Naive B cell (primary cell): ENCODE measurements at places on chromosomes 16 and 17.

- DNase-seq: no peak
These were observed 36.1 kb downstream of the NOG start for GRCh38 chr17:56629531-56630075.

- DNase-seq: no peak
These were observed 525.6 kb downstream of the XYLT1 start for GRCh38 chr16:16945207-16945606.

DNA sequence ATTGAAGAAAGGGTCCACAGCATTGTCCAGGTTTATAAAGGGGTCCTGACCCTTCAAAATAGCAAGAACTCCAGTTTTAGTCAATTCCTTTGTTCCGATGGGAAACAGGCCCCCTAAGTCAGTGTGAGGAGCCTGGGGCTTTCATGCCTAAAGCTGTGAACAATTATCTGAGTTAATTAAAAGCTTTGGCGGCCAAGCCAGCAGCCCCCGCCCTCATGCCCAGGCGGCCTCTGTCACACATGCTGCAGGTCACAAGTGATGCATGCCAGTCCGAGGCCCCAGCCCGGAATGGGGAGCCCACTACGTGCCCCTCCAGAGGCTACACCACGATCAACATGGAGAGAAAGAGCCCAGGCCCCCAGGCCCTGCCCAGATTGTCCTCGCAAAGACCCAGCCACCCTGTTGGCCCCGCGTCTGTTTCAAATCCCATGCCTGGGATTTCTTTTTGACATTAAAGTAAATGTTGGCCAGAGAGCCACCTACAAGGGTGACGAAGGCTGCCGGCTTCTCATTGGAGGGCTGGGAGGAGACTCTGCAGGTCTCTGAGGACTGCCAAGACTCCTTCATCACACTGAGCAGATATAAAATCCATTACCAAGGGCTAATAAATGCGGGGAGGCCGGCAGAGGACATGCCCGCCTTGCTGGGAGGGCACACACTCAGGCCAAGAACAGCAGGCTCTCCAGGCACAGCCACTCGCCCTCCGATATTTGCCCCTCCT is 14.5 kb upstream of the PITPNM3 start:
- DNase-seq: no peak

GRCh38 chr17:40321524-40321929 is 12.5 kb downstream of the RARA start:
- DNase-seq: no peak

DNA sequence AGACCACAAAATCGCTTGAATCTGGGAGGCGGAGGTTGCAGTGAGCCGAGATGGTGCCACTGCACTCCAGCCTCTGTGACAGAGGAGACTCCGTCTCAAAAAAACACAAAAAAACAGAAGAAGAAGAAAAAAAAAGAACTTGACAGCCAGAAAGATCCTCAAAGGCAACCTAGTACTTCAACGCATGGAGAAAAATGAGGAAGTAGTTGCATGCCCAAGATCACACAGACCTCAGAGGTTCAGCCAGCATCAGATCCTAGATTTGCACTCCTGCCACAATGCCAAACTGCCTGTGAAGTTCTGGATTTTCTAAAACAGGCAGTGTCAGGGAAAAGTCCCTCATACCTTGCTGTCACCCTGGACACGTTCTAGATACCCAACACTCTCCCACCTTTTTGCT is 1.5 kb downstream of the ATPAF2 start:
- peak; percentile 51 for DNase-seq

GRCh38 chr16:50505115-50505514 is 43.1 kb upstream of the NKD1 start:
- no peak for DNase-seq

DNA sequence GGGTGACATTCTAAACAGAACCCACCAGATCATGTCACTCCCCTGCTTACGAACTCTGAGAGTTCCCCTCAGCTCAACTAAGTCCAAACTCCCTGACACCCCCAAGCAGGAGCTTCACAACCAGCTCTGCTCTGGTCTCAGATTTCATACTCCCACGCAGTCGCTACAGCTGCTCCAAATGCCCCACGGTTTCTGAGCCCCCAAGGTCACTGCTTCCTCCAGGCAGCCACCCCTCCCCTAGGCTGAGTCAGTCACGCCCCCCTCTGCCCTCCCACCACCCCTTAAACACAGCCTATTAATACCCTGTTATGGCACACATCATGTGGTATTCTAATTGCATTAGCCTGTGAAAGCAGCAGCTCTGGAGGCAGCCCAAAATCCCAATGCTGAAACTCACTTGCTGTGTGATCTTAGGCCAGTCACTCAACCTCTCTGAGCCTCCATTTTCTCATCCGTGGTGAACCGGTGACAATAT is 51.5 kb downstream of the GSG1L start:
- no peak for DNase-seq

GRCh38 chr16:74438492-74438979 is 17.3 kb upstream of the CLEC18B start:
- DNase-seq: no peak

DNA sequence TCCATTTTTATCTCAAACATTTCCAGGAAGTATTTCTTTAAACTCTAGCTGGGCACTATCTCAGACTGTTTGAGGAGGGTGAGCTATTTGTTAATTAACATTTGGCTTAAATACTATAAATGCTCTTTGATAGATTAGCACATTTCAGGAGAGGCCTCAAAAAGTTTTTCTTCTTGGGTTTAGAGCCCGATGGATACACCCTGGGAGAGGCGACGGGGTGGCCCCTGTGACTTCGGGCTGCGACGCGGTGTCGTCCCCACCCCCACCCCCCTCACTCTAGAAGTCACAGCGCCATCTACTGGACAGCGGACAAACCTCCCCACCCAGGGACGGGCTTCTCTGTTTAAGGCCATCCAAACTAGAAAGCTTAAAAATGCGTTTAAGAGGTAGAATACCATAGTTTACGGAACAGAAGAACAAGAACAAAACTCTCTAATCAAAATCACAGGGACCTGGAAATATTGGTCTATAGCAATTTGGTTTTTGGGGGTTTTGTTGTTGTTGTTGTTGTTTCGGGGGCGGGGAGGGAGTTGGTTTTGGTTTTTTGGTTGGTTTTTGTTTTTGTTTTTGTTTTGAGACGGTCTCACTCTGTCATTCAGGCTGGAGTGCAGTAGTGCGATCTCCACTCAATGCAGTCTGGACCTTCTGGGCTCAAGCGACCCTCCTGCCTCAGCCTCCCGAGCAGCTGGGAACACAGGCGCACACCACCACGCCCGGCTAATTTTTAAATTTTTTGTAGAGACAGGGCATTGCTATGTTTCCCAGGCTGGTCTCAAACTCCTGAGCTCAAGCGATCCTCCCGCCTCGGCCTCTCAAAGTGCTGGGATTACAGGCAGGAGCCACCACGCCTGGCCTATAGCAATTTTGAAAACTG is 254.4 kb downstream of the C16orf95 start:
- DNase-seq: no peak

DNA sequence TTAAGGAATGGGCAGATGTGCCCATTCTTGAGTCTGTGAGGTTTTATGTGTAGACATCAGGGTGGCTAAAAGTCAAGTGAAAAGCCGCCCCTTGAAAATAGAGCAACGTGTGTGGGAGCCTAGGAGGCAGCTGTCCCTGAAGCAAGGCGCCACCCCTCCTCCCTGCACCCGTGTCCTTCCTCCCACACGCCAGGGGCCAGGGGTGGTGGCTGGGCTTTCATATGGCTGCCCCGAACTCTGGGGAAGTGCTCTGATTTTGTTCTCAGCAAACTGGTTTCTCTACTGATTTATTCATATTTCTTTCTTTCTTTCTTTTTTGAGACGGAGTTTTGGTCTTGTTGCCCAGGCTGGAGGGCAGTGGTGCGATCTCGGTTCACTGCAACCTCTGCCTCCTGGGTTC is 4.7 kb downstream of the ZNF750 start:
- DNase-seq: no peak

DNA sequence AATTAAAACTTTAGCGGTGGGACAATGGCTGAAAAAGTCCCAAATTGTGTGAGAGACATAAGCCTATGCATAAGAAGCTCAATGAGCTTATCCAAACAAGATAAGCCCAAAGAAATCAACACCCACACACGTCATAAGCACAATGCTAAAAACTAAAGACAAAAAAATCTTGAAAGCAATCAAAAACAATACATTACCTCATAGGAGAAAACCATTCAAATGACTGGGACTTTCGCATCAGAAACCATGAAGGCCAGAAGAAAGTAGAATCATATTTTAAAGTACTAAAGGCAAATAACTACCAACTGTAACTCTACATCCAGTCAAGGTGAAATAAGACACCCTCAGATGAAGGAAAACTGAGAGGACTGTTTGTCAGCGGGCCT is 50.2 kb downstream of the ZCCHC14 start:
- no peak for DNase-seq

DNA sequence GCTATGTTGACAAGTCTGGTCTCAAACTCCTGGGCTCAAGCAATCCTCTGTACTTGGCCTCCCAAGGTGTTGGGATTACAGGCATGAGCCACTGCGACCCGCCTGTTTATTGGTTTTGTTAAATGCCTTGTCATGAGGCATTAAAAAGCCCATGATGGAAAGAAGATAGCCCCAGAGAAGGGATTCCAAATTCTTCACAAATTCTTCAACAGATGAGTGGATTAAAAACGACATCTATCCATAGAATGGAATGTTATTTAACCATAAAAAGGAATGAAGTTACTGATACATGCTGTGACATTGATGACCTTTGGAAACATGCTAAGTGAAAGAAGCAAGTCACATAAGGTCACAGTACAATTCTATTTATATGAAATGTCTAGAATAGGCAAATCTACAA is 4.7 kb downstream of the SGF29 start:
- no peak for DNase-seq

GRCh38 chr17:40451420-40451819 is 8.2 kb downstream of the IGFBP4 start:
- no peak for DNase-seq

- DNase-seq: no peak
These were observed 26.1 kb upstream of the KDM8 start for GRCh38 chr16:27177031-27177774.

- DNase-seq: no peak
These were observed 360.4 kb downstream of the SEC14L1 start for GRCh38 chr17:77501101-77501566.

DNA sequence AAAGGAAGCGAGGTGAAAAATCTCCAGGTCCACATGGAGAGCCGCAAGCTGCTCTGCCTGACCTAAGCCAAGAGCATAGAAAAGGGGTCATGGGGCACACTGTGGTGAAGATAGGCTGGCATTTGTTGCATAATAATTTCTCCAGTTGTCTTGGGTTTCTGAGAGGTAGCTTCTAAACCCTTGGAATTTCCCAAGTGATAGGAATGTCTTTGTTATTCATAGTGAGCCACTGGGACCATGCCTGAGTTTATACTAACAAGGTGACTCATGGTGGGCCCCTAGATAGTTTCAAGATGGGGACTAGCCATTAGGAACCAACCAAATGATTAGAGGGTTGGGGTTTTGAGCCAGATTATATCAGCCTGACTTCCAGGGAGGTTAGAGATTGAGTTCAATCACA is 25.6 kb downstream of the SOST start:
- DNase-seq: no peak

DNA sequence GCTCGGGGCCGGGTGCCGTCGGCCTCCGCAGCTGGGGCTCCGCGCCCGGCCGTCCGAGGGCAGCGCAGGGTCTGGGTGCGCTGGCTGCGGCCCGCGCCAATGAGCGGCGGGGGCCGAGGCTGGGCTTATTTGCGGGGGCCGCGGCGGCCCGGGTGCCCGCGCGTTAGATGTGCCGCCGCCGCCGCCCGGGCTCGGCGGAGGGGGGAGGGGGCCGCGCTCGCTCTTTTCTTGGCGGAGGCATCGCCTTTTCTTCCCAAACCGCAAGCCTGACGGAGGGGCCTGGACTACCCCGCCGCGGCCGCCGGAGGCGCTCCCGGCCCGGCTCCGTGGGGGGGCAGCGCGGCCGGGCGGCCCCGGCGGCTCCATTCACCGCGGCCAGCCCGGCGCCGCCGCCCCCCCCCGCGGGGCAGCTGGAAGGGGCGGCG is at the start of gene NOTUM:
TSS of gene NOTUM (minus strand) at position 101 of the 425 bp plus-strand sequence. CDS start 278 bp downstream, outside the sequence.
- DNase-seq: no peak

DNA sequence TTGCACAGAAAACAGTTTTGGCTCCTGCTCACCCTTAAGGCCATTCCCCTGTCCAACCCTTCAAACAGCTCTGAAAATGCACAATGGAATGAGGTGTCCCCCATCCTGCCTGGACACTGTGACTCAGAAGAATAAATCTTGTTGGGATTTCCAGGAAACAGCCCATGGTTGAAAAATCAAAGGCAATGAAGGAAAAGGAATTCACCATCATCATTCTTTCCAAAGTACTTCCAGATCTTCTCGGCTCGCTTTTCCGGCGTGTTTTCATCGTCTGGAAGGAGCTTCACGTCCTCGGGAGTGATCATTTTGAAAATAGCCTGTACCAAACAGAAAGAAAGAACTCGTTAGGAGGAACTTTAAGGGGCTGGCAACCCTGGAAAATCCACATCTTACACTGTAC is 4.3 kb downstream of the RCVRN start:
- no peak for DNase-seq

DNA sequence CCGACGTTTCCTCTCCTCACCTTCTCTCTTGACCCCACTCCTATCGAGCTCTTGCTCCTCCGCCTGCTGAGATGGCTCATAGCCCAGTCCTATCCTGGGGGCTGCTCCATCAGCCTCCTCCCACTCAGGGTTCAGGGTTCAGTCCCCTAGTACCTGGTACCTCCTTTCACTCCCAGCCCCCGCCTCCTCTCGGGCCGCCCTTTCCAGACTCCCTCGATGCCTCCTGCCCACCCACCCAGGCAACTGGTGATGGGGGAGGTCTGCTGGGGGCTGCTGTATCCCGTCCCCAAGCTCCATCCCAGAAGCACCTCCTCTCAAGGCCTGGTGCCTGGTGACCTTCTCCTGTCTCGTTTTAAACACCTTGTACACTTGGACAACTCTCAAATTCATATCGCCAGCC is 93.9 kb downstream of the AMFR start:
- DNase-seq: no peak

DNA sequence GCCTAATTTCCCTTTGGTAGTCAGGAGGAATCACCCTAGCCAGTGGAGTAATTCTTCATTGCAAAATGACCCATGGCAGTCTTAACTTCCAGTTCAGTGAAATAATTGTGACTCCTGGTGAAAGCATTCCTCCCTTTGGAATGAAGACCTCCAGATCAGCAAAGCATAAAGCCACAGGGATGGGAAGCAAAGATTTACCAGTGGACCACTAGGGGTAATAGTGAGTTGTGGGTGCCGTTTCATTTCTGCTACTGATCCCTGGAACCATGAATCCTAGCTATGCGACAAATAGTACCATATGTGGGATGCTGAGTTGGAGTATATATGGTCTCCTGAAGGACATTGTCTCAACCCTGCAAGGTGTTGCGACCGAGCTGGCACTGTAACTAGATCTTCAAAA is 13.7 kb downstream of the DYNLL2 start:
- no peak for DNase-seq

GRCh38 chr17:8277317-8277716 is 11.2 kb upstream of the RANGRF start:
- DNase-seq: no peak
